Dermis microvascular lymphatic vessel endothelial cell (primary cell): ENCODE measurements at places on chromosomes 6 and 20. TPM values are rescaled to one million over a fixed set of nuclear protein-coding genes. Genes with fewer than 3 reads are reported as not detected.

DNA sequence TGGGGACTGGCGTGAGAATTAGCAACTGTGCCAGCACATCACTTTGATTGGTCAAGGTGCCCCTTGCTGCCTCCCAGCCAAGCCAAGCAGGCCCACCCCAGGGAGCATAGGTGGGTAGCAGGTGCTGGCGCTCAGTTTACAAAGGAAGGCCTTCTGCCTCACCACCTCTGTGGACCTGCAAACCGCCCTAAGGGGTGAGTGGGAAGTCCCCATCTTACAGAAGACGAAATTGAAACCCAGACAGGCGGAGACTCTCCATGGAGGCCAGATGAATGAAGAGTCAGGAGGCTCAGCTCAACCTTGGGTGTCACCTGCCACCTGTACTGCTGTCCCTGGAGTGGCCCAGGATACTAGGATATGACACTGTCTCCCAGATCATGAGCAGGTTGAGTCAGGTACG lies 21.5 kb upstream of the MAS1L start:
- no peak for DNase-seq

Gene FAXC
- total RNA-seq: 0.39 and 0.76 TPM in 2 replicates

DNA sequence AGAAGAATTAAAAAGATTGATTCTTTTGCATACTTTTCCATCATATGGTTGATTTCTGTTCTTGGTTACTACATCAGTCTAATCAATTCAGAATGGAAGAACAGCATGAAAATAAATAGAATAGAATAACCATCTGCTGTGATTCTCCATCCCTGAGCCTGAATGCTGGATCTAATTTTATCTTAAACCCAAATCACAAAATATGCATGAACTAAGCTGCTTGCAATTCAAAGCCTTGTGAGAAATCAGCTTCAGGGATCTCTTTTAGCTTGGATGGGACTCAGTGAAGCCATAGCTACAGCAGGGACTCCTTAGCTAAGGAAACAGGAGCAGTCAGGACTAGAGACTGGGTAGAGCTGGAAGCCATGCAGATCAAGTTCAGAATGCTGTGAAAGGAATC lies 74.1 kb downstream of the TPBG start:
- DNase-seq: no peak

DNA sequence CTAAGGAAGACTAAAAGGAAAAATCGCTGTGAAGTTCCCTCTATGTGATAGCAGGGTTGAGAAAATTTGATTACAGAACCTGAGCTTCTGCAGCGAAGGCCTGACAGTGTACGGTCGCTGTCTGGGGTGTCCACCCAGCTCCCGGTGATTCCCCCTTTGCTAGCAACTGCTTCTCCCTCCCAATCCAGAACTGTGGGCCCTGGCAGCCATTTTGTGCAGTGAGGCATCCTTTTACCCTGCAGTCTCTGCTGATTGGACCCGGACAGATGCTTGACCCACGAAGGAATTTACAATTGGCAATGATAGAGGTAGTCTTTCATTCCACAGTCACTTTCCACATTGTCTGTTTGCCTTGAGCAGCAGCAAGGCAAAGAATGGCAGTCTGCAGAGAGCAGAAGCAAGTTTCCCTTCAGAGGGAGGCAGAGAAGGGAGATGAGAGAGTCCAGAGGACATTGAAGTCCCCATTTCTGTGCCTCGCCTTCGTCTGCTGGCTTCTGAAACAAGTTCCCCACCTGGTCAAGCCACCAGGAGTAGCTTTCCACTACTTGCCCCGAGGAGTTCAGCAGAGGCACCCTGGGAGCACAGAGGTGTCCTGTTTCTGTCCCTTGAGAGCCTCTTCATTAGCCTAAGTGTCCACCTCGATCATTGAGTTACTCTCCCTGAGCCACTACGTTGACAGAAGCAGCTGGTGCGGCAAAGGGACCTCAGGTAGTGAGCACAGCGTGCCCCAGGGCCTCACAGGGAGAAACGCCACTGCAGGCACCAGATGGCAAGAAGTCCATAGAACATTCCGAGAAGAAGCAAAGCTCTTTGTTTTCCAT lies 370.3 kb downstream of the NRN1 start:
- no peak for DNase-seq

DNA sequence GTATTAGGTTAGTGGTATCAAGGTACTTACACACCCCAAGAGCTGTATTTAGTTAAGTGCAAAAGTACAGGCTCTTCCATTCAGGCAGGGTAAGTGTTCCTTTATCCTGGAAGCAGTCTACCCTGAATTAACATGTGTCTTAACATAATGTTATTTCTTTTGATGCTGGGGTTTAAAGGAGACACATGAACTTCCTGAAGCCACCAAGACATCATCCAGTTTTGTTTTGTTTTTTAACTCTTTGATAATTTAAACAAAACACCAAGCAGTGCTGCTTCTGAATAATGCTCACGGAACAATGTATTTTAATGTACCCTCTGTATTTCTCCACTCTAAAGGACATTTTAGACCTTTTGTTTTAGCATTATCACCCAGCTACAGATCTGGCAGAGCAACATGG lies 50.5 kb upstream of the PLCB4 start:
- no peak for DNase-seq

DNA sequence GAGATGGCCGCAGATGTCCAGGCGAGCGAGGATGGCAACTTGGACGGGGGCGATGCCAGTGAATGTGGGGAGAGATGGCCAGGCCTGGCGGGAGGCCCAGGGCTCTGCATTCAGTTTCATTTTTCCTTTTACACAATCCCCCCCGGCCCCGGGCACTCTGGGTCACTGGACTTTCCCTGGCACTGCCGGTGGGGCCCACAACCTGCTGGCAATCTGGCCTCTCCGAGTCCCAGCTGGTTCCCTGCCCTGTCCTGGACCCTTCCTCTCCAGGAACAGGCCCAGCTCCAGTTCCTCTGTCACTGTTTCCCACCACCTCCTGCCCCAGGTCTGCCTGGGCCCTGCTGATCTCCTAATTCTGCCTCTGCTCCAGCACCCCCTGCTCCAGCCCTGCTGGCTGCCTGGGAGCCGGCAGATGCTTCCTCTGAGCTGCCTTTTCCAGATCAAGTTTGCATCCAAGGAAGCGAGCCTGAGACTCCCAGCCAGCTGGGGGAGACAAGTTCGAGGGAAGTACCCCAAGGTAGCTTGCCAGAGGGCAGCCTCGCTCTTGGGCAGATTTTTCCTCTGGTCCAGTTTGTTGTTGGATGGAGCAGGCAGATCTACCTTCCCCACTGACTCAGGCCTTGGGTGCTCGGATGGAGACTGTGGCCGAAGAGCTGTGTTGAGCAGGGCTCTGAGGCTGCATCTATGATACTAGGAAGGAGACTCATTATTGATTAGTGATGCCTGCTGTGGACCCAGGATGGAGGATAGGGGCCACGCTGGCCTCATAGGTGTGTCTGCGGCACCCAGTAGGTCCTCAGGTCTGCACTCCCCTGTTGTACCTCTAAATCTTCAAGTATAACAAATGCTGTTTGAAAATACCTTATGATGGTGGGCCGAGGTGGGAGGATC lies 83.2 kb downstream of the CEBPB start:
- no peak for DNase-seq

GRCh38 chr6:33343953-33344611 lies 26.5 kb upstream of the ZBTB22 start:
- DNase-seq: no peak

DNA sequence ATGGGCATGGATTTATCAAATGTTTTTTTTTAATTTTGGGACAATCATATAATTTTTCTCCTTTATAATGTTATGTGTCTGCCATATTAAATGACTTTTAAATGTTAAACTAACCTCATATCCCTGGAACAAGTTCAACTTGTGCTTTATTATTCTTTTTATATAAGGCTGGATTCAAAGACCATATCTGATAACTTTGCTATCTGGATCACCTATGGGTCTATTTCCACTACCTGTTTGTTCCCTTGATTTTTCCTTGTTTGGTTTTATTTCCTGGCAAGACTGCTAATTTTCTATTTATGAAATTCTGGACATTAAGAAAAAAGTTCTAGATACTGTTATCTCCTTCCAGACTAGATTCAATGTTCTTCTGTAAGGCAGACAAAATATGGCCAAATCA lies 58.8 kb downstream of the TXNDC5 start:
- no peak for DNase-seq

Gene DDX43
- total RNA-seq: 0.38 and 1.3 TPM in 2 replicates

- DNase-seq: no peak
These were observed 101.8 kb upstream of the SYNCRIP start for GRCh38 chr6:85744433-85744970.

Gene MTFR2
- 0.76 and 1.5 TPM in 2 replicates for total RNA-seq

Gene COQ3
- total RNA-seq: 2.9 and 5.5 TPM in 2 replicates

Gene CSTF1
- total RNA-seq: 22.6 and 35.3 TPM in 2 replicates

GRCh38 chr6:121579478-121579877 lies 144.0 kb downstream of the GJA1 start:
- no peak for DNase-seq

- no peak for DNase-seq
These were observed 88.3 kb downstream of the DLL1 start for GRCh38 chr6:170202416-170203135.
